CD4-positive, alpha-beta T cell treated with Interleukin-15 for 4 hours (primary cell): ENCODE measurements at places on chromosomes 12 and 14.

DNA sequence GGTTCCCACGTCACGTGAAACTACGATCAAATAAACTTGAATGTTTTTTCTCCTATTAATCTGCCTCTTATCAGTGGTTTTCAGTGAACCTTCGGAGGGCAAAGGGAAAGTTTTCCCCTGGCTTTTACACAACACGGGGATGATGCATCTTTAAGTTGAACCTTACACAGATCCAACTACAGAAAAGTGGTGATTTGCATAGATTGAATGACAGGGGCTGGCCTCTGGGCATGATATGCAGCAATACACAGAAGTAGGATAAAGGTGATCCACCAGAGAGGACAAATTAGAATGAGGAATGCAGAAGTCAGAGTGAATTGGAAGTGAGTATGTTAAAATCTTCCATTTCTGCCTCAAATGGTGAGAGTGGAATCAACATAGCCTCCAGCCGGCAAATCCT is 11.6 kb downstream of the GSG1 start:
- no peak for DNase-seq

- DNase-seq: no peak
Observed at GRCh38 chr14:64929014-64929359, 13.6 kb downstream of the GPX2 start.

GRCh38 chr12:79187032-79187431 is 322.5 kb downstream of the SYT1 start:
- DNase-seq: no peak

DNA sequence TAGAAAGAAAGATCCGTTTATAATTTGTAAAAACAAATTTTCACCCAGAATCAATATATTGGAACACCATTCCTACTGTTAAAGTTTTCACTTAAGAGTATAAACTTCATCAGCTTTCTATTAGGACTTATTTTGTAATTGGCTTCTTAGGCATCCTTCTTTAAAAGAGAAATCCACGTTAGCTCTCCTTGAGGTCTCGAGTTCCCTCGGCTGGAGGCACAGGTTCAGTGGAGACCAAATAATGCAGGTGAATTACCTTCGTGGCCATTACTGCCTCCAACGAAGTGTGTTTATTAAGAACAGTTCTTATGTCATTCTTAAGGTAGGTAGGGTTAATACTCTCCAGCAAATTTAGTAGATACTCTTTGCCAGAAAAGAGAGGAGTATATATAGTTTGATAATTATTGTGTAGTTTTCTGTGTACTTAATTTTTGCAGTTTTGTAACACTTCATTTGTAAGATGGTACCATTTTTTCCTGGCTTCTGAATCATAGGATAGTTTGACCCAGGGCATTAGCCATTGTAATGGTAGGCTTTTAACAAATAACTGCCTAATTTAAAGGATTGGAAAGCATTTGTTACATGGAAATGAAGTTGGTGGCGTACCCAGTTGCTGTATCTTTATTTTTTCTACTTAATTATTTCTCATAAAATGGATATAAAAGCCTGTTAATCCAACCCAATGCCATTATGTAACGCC is 2.2 kb downstream of the CALM1 start:
- DNase-seq: no peak

DNA sequence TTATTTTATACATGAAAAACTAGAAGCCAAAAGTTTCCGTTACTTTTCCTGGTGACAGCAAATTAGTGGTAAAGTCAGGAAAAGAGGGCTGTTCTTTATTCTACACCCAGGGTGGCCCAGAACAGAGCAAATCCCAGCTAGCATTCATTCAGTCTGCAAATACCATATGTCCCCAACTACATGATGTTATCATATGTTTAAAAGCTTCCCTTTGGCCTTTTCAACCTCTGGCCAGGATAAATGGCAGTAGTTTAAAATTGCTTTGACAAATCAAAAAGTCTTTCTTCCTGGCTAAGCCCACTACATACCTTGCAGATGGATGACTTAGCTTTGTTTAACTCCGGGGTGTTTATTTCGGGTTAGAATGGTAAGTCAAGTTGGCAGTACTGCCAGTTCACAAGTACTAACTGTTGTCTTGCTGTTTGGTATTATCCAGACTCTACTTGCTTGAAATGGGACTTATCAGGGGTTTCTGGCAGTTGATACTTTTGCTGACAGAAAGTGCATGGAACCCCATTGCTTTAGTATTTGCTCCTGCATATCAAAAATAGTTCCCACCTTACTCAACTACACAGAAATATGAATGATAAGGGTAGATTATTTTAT is 69.7 kb downstream of the PKP2 start:
- DNase-seq: no peak

DNA sequence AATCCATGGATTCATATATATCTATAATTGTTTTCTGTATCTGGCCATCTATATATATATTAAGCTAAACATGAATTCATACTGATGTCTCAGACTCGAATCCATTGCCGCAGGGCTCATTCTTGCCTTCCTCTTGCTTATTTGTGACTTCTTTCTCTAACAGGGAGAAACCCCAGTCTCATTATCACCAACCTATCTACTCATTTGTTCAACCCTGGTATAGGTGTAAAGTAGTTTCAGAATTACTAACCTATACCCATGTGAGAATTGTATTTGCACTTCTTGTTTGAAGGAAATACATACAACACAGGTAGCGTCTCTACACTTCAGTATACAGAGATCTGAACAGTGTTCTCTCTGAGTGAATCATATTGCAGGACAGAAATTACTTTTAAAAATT is 77.7 kb downstream of the PTPN11 start:
- DNase-seq: no peak

GRCh38 chr12:108523365-108523764 is 8.3 kb downstream of the FICD start:
- DNase-seq: no peak

- no peak for DNase-seq
Observed at GRCh38 chr12:104095289-104095688, 31.0 kb downstream of the HCFC2 start.

DNA sequence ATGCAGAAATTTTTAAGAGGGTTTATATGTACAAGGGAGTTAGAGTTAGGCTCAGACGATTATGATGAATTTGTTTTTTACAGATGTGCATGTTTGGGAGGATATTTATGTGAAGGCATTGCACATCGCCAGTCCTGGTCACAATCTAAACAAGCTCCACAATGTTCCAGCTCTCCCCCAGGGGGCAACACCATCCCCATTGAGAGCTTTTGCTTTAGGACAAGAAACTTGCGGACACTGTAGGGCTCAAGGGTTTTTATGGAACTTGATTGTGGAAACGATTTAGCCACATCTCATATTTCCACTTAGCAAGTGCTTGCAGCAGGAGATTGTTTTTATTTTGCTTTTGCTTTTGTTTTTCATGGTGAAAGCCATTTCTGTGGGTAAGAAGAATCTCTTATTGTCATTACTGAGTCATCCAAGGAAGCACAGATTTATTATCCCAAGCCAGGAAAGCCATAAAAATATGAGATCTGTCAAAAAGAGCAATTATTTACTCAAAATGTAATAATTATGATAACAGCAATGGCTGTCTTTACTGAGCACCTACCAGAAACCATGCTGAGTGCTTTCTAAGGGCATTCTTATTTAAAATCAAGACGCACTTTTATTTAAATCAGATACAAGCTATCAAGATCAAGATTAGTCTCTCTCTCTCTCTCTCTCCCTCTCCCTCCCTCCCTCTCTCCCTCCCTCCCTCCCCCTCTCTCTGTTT is 276.7 kb upstream of the SRRM4 start:
- DNase-seq: no peak
